ENCODE measurements at places on chromosomes 1 and 21.
A peak's percentile ranks its signal among the peaks of the same experiment; 100 is the strongest.

- DNase-seq: no peak
Measured at GRCh38 chr21:31201144-31201543, 142.9 kb downstream of the TIAM1 start.

DNA sequence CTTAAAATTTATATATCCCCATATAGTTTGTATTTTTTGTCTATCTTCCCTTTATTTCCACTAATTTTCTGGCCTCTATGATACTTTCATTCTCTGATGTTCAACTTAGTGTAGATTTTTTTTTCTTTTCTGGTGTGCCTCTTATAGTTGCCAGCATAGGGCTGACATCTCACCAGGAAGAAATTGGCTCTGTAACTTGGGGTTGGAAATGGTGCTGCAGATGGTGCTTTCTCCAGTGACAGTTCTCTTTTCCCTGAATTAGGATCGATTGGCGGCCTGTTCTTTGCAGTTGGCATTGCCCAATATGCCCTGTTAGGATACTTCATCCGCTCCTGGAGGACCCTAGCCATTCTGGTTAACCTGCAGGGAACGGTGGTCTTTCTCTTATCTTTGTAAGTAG lies 50.3 kb downstream of the SLC22A15 start:
- no peak for DNase-seq

DNA sequence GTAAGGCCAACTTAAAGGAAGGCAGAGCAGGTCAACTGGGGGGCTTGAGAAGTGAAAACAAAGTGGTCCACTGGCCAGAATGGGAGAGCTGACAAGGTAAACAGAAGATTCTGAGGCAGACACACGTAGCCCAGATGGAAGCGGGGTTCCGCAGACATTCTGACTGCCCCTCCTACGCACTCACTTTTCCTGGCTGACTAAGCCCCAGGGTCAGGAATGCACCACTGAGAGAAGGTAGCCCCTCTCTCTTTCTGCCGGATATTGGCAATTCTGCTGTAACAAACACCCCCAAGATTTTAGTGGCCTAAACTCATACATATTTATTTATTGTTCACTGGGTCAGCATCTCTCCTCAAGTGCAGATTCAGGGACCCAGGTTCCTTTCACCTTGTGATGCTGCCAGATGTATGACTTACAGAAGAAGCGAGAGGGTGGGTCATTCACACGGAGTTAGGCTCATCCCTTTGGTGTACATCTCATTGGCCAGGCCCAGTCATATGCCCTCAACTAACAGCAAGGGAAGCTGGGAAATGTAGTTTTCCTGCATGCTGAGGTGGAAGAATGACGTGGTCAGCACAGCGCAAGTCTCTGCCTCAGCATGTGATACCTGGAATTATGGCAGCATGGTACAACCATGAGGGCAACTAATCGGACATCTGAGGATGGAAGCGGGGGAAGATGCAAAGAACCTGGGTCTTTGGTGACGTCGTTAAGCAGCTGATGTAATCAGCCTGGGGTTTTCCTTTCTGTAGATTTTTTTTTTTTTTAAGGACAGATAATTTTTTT lies 43.4 kb upstream of the MRPS6 start:
- peak; percentile 55 for DNase-seq

DNA sequence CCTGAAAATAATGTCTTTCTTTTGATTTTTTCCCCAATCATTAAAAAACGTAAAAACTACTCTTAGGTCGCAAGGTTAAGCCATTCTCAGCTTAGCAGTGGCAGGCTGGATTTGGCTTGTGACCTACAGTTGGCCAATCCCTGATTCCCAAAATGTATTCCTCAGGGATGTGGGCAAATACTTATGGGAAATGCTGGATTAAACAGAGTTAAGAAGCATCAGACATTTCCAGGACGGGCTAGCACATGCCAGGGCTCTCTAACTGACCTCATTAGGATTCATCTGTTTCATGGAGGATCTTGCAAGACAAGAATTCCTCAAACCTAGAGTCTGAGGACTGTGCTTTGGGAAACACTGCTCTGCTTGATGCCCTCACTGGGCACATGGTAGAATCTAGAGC lies 982 bp upstream of the IL24 start:
- no peak for DNase-seq

GRCh38 chr1:56330391-56331026 lies 248.9 kb downstream of the PLPP3 start:
- no peak for DNase-seq

GRCh38 chr1:39643705-39644104 lies 4.3 kb upstream of the HEYL start:
- DNase-seq: no peak

DNA sequence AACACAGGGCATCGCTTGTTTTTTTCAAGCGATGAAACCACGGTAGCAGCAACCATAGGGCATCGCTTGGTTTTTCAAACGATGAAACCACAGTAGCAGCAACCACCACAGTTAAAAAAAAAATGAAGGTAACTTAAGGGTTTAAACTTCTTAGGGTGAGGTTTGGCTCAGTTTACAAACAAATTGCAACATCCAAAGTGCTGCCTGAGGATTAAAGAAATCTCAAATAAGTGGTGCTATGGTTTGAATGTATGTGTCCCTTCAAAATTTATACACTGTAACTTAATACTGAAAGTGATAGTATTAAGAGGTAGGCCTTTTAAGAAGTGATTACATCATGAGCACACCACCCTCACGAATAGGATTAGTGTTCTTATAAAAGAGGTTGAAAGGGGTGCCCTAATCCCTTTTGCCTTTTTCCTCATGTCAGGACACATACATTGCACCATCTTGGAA lies 6.4 kb upstream of the GBP5 start:
- DNase-seq: peak; percentile 42

- DNase-seq: no peak
Measured at GRCh38 chr21:25373126-25374082, 233.9 kb downstream of the MRPL39 start.

GRCh38 chr1:22323141-22323845 lies 128.4 kb upstream of the ZBTB40 start:
- DNase-seq: no peak

GRCh38 chr1:4584449-4584848 lies 70.0 kb upstream of the AJAP1 start:
- no peak for DNase-seq

- no peak for DNase-seq
Measured at GRCh38 chr1:244792188-244792850, 43.1 kb upstream of the COX20 start.

- no peak for DNase-seq
Measured at GRCh38 chr1:229011022-229011421, 259.9 kb upstream of the RAB4A start.

DNA sequence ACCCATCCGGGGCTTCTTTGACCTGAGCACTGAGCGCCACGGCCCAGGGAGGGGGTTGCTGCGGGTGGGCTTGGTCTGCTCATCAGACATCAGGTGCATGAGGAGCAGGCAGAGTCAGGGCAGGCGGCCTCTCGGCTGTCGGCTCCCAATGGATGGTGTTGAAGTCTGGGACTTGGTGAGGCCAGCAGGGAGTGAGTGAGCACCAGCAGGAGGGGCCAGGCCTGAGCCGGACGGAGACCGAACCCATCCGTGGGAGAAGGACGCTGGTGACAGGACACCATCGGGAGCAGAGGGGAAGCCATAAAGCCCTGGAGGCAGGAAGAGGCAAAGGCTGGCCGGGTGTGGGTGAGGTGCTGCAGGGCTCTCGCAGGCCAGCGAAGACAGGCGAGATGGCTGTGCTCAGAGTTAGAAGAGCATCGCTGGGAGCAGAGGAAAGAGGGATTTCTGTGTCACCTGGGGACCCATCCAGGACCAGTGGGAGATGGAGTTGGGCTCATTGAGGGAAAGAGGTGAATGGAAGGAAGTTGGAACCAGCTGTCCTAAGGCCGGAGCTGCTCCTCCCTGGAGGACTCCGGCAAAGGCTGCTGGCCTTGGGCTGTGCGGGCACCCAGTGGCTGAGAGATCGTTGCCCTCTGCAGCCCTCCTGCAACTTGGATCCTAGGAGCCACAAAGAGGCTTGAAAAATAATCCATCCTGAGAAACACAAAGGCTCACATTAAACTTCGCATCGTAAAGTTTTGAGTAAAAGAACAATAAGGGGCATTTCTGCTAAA lies 49.9 kb downstream of the PDE9A start:
- no peak for DNase-seq

- no peak for DNase-seq
Measured at GRCh38 chr1:99465176-99465900, 180.6 kb upstream of the PALMD start.

DNA sequence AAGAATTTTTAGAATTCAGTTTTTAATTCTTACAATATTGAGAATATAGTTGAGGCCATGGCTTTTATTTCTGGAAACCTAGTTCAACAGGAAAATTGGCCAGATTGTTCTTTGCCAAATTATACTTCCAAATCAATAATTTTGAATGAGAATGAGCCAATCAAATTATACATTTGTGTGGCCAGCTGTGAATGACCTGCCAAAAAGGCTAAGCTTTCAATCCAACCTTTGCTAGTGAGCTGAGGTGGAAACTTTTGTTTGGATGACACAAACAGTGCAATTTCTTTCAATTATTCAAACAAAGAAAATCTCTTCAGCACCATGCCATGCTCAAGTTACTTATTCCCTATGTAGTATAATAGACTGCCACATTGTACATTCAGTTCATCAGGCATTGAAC lies 167.8 kb downstream of the PATJ start:
- no peak for DNase-seq

DNA sequence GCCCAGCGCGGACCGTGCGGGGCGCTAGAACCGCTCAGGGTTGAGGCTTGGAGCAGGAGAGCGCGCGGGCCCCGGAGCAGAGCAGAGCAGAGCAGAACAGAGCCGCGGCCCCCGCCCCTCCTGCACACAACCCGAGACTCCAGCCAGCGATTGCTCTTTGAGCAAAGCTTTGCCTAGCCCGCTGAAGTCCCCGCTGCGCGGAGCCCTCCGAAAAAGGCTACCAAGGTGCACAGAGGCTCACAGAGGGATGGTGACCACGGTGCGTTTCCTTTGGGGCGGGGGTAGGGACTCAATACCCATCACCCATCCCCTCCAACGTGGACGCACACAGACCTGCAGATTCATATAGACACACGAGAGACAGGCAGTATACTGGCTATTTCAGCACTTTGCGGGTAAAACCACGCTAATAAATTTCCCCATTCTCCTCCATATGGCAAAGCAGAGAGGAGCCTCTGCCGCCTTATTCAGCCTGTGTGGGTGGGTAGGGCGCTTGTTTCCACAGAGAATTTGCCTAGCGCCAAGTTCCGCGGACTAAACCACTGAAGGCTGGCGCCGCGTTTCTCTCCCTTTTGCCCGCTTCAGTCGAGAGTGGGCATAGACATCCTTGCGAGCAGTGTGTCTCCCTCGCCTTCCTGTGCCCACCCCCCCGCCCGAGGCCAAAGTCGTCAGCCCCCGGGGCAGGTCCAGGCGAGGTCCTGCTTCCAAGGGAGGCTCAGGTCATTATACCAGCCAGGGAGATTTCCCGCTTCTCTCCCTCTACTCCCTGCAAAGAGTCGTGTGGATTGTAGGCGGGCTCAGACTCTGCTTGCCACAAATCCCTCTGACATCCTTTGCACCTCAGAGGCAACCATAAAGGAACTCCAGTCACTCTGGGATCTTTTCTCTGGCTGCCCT lies 8.5 kb downstream of the HLX start:
- DNase-seq: no peak

DNA sequence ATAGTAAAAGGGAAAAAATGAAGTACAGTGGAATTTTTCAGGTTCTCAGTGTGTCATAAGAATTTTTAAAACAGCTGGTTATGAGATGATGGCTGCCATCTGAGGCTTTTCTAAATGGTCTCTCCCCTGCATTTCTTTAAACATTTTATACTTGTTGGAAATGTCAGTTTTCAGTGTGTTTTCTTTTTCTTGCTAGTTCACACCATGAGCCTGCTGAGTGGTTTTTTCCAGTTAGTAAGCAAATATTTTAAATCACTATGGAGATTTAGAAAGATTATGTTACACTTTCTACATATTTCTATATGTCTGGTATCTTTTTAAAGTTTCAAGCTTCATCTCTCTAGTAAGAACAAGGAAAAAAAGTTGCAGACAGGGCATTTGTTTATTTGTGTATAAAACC lies 9.6 kb downstream of the RBM15 start:
- DNase-seq: no peak

DNA sequence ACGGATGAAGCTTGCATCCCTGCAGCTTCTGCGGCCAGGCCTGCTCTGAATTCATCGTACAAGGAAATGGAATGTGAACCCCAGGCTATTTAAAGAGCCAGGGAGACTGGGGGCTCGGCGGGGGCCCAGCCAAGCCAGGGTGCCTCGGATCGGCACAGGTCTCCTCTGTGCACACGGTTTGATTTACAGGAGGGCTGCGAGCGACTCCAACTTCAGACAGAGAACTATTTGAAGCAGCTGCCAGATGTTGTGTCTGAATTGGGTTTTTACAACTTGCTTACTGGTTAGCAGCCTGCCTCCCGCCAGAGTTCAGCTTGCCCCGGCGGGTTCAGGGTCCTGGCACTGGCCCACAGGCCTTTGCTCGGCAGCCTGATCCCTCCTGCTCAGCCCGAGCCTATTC lies 83.2 kb downstream of the SPSB1 start:
- DNase-seq: no peak

DNA sequence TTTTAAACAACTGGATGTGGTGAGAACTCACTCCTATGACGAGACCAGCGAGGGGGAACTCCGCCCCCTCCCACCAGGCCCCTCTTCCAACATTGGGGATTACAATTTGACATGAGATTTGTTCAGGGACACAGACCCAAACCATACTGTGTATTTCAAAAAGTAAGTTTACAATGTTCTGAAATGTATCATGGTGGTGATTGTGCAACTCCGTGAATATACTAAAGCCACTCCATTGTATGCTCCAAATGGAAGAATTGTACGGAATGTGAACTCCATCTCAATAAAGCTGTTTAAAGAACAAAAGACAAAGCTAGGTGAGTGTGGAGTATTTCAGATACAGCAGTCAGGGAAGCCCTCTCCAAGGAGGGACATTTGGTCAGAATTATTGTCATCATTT lies 432.1 kb upstream of the VAMP3 start:
- no peak for DNase-seq

- DNase-seq: no peak
Measured at GRCh38 chr1:218443255-218443654, 98.1 kb downstream of the TGFB2 start.

DNA sequence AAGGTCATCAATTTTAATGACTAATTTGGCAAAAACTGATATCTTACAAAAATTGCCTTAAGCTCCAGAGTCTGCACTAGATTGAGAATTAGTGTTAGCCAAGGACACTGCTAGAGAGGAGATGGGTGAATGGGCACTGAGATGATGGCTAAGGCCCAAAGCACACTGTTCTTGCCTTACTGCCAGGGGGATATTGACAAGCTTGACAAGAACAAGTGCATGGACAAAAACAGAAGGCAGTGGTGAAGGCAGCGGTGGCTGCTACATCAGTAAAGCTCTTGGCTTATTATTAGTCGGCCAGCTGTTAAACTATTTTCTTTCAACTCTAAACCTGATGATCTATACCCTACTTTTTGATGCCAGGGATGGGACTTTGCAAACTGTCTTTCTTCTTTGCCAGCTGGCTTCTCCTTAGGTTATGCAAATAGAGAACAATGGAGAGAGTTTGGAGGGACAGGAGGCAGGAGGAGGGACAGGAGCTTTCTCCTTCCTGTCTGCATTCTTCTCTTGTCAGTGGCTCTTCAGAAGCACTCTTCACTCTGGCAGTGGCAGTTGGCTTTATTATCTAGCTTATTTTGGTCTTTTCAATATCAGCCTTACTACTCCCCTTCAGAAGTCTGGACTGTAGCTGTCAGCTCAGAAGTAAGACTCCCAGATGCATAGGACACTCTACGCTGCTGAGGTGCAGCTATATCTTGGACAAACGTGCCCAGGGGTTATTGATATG lies 853.5 kb upstream of the TMPRSS15 start:
- no peak for DNase-seq

Measured in CD4-positive, alpha-beta T cell treated with Interleukin-6 for 4 hours (primary cell).